ENCODE measurements at places on chromosomes 6 and 20. TPM values are rescaled to one million over a fixed set of nuclear protein-coding genes. Genes with fewer than 3 reads are reported as not detected.

GRCh38 chr20:45121388-45121787 is 2.9 kb downstream of the WFDC12 start:
- H3K36me3 ChIP-seq = no peaks in the 10 kb centered on the region
- H3K27ac ChIP-seq = no peak overlapping the region
- no peak overlapping the region for H3K4me3 ChIP-seq
- no peaks in the 10 kb centered on the region for H3K27me3 ChIP-seq
- H3K4me1 ChIP-seq = no peaks in the 10 kb centered on the region

DNA sequence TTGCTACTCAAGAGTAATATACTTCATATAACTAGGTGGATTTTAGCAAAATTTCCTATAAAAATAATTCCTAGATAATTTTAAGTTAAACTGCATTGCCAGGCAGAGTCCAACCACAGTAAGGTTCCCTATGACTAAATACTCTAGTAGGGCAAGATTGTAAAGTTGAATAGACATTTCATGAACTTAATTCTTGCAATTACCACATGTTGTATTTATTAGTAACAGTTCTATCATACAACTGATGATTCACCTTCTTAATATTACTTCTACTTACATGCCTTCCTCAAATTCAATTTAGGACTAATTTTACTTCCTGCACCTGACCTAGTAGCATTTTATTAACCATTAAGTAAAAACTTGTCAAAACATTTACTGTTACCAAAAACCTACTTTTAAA is 266.7 kb upstream of the THEMIS start:
- H3K4me3 ChIP-seq = no peak overlapping the region
- H3K4me1 ChIP-seq = no peaks in the 10 kb centered on the region
- DNase-seq = no peak
- H3K36me3 ChIP-seq = no peaks in the 10 kb centered on the region
- no peak overlapping the region for H3K27ac ChIP-seq
- no peaks in the 10 kb centered on the region for H3K27me3 ChIP-seq

DNA sequence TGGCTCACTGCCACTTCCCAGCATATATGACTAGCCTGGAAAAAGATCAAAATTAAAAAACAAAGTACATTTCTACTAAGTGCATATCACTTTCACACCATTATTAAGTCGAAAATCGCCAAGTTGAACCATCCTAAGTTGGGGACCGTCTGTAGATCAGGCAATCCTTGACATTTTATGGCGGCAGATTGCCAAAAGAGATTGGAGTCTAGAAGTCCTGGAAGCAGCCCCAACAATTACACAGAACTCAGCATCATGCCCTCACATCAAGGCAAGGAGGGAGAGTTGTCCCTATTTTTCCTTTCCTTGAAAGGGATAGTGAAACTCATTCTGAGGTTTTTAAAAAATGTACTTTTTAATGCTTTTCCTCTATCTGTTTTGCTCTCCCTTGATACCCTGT is 30.7 kb downstream of the SLC22A3 start:
- no peak overlapping the region for H3K27ac ChIP-seq
- no peaks in the 10 kb centered on the region for H3K4me1 ChIP-seq
- no peak overlapping the region for H3K4me3 ChIP-seq
- DNase-seq = no peak
- H3K36me3 ChIP-seq = no peaks in the 10 kb centered on the region

DNA sequence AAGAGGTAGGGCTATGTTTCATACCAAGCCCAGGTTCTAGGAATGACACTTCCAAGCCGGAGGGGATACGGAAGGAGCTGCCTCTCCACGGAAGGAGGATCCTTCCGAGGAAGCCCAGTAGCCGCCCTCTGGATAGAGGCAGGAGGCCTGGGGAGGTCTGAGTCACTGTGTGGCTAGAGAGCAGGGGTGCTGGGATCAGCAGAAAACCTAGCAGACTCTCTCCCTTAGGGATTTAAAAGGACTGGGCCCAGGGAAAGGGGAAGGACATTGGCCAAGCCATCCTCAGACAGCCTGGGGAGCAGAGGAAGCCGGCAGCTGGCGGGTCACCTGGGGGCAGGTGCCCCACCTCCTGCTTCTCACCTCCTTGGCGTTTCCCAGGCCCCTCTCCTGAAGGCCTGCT is 36.6 kb upstream of the NFATC2 start:
- no peaks in the 10 kb centered on the region for H3K36me3 ChIP-seq
- DNase-seq = no peak
- H3K4me3 ChIP-seq = no peak overlapping the region
- H3K27me3 ChIP-seq = no peaks in the 10 kb centered on the region
- H3K4me1 ChIP-seq = no peaks in the 10 kb centered on the region

DNA sequence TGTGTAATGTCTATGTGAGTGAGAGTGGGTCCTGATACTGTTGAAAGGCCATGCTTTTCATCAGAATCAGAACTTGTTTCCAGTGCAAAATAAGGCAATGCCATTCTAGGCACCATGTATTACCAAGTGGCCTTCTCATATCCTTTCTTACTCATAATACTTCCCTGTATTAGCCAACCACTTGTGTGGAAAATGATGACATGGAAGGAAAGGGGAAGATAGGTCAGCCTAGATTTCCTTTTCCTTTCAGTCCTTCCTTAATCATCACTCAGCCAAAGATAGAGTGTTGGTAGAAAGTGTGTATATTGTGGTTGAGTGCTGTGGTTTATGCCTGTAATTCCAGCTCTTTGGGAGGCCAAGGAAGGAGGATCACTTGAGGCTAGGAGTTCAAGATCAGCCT is 158.6 kb upstream of the PREP start:
- DNase-seq = no peak
- H3K4me3 ChIP-seq = no peak overlapping the region
- H3K4me1 ChIP-seq = no peaks in the 10 kb centered on the region
- H3K27ac ChIP-seq = no peak overlapping the region
- no peaks in the 10 kb centered on the region for H3K27me3 ChIP-seq

DNA sequence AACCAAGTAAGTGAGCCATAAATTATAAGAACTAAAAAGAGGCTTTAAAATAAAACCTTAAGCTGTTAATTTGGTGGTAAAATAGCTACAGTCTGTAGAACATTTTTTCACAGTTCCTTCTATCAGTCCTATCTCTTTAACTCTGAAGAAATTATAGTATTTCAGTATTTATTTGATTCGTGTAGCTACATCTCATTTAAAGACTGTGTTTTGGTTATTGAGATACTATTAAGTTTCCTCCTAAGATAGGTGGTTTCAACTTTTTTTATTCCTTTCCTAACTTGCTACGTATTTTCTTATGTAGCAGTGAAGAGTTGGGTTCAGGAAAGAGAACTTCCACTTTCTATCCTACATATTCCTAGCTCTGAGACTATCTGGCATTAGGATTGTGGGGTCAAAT is 97.2 kb downstream of the CD2AP start:
- no peak for DNase-seq
- no peak overlapping the region for H3K4me3 ChIP-seq
- peaks cover 4% of the 10 kb centered on the region for H3K4me1 ChIP-seq
- no peaks in the 10 kb centered on the region for H3K27me3 ChIP-seq
- peaks cover 3% of the 10 kb centered on the region for H3K36me3 ChIP-seq

GRCh38 chr6:104829183-104829958 is 30.3 kb downstream of the HACE1 start:
- no peak overlapping the region for H3K4me3 ChIP-seq
- H3K4me1 ChIP-seq = no peaks in the 10 kb centered on the region

Gene TUBE1
- 25.6 TPM for total RNA-seq

Gene VIP
- not detected for total RNA-seq

Gene C6orf15
- total RNA-seq = not detected

Gene TDRD6
- total RNA-seq = not detected

Gene STMND1
- total RNA-seq = not detected

Gene C20orf144
- 0.16 TPM for total RNA-seq
